ENCODE measurements at places on chromosomes 2 and 18.
A peak's percentile ranks its signal among the peaks of the same experiment; 100 is the strongest.

DNA sequence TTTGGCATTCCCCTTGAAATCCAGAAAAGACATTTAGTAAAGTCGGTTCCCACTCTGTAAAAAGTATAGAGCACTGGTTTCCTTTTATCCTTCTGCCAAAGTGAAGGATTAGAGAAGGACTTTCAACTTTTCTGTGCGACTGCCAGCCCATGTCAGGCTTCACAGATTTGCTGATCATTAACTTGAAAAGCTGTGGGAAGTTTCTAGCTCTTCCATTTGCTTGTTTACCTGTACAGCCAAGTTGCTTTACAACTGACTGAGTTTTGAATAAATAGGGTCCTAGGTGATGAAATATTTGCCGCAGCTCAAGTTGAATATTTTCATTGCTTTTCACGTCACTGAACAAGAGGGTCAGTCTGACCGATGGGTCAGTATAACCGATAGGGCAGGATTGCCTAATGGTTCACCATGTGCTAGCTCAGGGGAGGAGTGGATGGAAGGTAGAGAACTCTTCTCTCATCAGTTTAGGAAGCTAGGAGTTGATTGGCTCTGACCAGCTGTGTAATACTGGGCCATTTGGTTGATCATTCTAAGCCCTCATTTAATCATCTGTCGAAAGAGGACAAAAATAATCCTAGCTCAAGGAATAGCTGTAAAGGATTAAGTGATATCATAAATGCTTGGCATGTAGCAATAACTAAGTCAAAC lies 30.4 kb downstream of the UPP2 start:
- no peak for DNase-seq

- DNase-seq: no peak
These were observed 37.0 kb downstream of the MRPL30 start for GRCh38 chr2:99217929-99218501.

DNA sequence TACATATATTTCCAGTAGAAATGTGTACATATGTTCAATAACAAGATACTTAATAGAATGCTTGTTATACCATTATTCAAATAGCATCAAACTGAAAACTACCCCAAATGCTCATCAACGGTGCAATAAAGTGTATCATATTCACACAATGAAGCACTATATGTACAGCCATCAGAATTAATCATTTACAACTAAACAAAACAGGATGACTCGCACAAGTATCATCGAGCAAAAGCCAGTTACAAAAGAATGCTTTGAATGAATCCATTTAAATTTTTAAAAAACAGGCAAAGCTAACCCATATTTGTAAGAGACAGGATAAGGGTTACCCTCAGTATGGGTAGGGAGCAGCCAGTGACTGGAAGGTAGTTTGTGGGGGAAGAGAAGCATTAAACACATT lies 132.8 kb upstream of the PDE1A start:
- no peak for DNase-seq

DNA sequence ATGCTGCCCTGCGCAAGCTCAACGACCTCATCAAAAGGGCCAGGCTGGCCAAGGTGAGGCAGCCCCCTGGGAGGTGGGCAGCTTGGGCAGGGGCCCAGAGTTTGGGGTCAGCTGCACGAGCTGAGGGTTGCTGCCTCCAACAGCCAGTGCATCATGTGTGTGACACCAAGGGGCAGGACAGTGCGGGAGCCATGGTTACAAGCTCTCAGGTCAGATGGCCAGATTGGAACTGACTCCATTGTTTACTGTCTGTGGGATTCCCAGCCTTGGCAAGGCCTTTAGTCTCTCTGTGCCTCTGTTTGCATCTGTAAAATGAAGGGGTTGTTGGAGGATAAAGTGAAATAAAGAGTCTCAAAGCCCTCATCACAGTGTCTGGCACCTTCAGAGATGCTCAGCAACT lies 26.9 kb downstream of the EHD3 start:
- no peak for DNase-seq

- no peak for DNase-seq
These were observed 21.4 kb upstream of the EML4 start for GRCh38 chr2:42147641-42148274.

DNA sequence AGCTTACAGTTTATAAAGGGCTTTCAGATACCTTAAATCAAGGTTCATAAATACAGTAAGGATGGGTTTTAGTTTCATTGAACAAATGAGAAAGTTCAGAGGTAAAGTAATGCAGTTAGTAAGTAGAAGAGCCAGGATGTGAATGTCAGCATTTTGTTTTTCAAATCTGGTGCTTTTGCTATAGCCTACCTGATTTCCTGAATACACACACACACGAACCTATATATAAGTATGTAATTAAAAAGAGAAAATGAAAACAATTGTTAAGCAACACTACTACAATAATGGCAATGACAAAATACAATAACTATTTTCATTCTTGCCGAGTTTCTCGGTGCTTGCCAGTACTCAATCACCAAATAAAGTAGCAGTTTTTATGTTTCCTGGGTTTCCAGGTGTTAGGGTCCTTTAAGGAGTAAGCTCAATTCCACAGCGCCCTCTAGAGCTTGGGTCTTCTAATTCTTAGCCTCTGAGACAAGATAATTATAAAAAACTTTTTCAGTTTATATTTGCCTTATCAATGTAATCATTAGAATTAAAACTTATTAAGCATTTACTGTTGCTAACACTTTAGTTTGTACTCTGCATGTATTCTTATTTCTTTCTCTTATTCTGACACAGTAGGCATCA lies 512.9 kb upstream of the ACVR2A start:
- DNase-seq: no peak

DNA sequence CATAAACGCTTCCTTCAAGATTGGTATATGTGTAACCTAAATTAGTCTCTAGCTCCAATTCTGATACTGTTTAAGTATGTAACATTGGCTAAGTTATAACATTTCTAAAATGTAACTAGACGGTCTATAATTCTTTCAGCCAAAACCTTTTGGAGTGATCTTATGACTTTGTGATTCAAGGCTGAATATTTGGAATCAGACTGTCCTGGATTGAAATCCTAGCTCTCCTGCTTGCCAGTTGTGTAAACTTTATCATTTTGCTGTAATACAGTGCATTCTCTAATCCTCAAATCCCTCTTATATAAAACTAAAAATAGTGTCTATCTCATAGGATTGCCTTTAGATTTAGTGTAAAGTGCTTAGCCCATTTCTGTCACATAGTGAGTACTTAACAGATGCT lies 337.2 kb upstream of the KCNJ3 start:
- no peak for DNase-seq

- no peak for DNase-seq
These were observed 33.5 kb downstream of the GRHL1 start for GRCh38 chr2:9984871-9985480.

DNA sequence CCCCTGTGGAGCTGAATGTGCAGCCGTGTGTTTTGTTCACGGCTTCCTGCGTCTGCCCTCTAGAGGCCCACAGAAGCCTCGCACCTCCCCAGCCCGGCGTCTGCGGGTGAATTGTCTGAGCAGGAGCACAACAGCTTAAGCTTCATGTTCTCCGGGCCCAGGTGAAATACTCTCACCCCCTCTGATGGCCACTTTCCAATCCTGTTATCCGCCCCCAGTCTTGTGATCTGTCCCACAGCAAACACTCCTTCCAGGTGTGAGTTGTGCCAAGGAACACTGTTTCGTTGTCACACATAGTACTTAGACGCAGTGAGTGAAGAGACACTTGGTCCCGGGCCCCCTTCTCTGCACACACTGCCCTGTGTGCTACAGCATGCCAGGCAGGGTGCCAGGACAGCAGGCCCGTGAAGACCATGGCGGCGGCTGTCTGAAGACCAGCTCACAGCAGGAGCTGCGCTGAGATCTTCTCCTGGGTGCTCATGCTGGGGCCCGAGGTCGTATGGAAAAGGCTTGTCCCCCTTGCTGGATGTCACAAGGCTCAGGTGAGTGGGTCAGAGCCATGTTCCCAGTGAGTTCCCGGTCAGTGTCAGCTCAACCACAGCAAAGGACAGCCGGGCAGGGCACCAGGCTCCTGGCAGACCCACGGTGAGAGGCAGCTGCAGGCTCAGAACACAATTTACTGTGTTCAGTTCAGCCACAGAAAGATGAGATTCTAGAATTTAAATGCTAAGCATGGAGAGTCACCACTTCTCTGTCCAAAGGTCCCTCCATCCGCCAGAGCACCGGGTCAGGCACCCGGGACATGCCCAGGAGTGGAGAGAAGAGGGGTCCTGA lies 6.8 kb upstream of the PXDN start:
- peak; percentile 15 for DNase-seq

- no peak for DNase-seq
These were observed 370.8 kb downstream of the TNS1 start for GRCh38 chr2:217632043-217632442.

GRCh38 chr2:103293067-103293741 lies 531.4 kb downstream of the TMEM182 start:
- no peak for DNase-seq

DNA sequence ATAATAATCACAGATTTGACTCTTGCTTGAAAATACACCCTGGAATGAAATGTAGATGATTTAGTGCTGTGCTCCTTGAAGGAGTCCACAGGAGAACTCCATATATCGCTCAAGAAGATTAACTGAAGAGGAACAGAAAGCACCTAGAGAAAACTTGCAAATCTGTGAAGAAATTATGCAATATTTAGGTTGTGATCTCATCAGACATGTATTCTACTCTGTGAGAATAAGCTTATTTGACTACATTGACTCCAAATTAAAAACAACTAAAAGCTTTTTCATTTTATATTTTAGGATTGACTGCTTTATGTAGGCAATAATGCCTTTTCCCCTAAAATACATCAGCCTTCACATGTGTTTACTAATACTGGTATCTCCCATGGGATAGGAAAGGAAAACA lies 906.6 kb upstream of the LRATD1 start:
- no peak for DNase-seq

- DNase-seq: no peak
These were observed 58.1 kb upstream of the SLC66A3 start for GRCh38 chr2:11097038-11097720.

DNA sequence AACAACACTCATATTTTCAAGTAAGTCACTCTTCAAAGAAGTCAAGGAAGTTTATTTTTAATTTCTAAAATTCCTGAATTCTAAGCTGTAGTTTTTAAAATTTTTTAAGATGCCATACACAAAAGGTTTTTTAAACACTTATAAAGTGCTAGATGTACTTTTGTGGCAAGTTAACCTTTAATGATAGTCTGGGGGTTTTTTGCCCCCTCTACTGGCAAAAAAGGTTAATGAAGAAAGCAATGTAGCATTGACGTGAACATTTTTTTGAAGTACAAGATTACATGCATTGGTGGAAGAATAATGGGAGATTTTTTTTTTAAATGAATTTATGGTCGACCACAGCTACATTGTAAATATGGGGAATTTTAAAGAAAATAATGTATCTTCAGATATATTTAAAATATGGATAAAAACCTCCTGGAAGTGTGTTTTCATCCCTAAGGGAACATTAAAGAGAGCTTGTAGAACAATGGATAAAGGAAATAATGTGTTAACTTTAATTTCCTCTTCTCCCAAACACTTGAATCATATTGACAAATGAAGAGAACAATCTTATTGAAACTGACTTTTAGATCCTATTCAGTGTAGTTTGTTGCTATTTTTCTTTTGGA lies 12.6 kb downstream of the ITPRID2 start:
- no peak for DNase-seq

- no peak for DNase-seq
These were observed 85.8 kb downstream of the PLEKHM3 start for GRCh38 chr2:207939342-207940108.

GRCh38 chr2:33526921-33527320 lies 50.5 kb downstream of the RASGRP3 start:
- no peak for DNase-seq

GRCh38 chr2:134670955-134671354 lies 47.8 kb downstream of the TMEM163 start:
- DNase-seq: no peak

- no peak for DNase-seq
These were observed 34.5 kb downstream of the PCBP1 start for GRCh38 chr2:70121627-70122372.

DNA sequence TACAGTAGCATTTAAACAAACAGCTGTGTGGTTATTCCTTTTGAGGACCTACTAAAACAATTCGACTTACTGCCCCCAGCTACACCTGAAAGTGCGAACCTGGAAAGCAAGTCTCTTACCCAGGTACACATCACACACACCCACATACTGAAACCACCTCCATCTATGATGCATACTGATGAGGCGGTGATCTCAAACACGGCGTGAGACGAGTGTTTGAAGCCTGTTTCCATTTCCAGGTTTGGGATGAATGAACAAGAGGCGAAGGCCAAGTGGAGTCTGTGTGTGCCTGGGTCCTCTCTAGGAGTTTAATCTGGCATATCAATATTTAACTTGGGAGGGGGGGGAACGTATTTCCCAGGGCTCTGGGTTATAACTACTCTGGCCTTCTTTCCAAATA lies 1.6 kb downstream of the TMEM185B start:
- DNase-seq: no peak

DNA sequence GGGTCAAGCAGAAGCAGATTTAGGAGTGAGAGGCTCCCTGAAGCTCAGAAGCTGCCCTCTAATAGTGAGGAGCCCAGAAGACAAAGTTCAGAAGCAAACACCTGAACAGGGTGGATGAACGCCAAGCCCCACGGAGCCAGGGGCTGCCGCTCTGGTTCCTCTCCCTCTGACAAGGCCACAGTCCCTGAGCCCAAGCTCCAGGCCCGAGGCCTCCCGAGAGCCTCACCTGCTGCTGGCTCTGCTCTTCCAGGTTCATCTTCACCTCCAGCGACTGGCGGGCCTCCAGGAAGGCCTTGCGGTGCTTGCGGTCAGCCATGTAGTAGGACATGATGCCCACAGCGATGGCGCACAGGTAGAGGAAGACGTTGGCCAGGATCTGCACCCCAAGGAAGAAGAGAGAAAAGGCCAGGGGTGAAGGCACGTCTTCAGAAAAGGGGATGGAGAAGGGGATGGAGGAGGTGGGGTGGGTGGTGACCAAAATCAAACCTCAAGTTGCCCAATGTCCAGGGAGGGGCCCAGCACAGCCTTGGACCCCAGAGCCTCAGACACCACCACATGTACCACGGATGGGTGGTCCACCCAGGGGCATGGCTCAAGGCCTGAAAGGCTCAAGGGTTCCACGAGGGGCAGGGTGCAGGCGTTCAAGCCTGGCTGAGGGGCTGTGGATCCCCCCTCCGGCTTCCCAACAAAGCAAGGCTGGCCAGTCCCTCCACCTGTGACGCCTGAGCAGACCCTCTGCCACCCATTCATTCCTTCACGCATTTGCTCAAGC lies 47.5 kb downstream of the ADCY3 start:
- no peak for DNase-seq

Data from activated CD8-positive, alpha-beta memory T cell treated with anti-CD3 and anti-CD28 coated beads for 1 hour (primary cell).